Inflammatory macrophage treated with lipopolysaccharide for 1 hour (primary cell): ENCODE measurements at places on chromosomes 2 and 18.

DNA sequence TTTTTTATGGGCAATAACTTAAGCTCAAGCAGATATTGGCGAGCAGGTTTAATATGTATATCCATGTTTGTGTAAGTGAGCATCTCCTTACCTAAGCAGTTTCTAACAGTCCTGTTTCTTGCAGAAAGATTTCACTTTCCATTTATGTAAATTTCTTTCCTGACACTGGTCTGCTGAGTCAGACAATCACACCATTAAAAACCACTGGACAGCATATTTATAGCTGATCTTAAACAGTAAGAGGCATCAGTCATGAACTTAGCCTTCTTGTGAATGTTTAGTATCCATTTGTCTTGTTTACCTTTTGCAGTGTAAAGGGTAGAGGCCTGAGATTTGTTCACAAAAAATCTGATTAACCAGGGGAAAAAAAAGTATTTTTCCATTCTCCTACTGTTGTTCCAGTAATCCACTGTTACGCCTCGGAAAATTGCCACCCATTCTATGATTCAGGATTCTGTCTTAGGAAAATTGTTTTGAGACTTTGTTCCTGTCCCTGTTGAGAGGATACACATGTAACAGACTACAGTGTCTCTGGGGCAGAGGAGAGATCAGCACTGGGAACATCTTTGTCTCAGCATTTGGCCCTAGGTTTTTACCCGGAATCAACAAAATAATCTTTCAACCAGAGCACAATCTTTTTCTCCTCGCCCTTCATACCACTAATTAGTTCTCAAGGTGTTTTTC lies 521.0 kb upstream of the NRP2 start:
- no peak for DNase-seq

- no peak for DNase-seq
Measured at GRCh38 chr2:128451084-128452023, 132.7 kb upstream of the HS6ST1 start.

DNA sequence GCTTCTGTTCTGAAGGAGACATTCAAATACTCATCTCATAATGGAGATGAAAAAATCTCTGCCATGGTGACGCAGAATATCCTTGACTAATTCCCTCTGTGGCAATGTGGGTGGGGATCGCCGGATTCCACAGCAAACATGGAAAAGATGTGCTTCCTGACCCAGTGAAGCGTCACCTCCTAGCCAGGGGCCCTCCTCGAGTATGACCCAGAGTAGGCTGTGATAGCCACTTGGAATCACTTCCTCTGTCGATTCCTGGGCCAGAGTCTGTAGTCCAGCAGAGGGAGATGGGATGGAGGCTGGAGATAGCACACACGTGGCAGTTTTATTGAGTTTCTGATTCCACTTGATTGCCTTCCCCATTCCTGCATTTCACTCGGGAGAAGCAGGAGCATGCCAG lies 36.8 kb downstream of the DRC1 start:
- DNase-seq: no peak

DNA sequence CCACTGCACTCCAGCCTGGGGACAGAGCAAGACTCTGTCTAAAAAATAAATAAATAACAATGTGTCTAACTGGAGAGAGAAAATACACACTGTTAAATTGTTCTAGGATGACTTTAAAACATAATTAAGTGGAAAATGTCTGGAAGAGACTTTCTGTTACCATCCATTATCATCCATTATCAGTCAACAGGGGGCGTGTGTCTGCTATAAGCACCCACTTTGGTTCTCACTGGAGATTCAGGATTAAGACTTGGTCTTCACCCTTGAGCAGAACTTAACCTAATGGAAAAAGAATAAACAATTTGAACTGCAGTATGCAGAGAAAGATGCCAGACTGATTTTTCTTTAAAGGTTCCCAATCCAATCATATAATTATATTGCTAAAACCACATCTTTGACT lies 999.8 kb upstream of the GYPC start:
- DNase-seq: no peak

DNA sequence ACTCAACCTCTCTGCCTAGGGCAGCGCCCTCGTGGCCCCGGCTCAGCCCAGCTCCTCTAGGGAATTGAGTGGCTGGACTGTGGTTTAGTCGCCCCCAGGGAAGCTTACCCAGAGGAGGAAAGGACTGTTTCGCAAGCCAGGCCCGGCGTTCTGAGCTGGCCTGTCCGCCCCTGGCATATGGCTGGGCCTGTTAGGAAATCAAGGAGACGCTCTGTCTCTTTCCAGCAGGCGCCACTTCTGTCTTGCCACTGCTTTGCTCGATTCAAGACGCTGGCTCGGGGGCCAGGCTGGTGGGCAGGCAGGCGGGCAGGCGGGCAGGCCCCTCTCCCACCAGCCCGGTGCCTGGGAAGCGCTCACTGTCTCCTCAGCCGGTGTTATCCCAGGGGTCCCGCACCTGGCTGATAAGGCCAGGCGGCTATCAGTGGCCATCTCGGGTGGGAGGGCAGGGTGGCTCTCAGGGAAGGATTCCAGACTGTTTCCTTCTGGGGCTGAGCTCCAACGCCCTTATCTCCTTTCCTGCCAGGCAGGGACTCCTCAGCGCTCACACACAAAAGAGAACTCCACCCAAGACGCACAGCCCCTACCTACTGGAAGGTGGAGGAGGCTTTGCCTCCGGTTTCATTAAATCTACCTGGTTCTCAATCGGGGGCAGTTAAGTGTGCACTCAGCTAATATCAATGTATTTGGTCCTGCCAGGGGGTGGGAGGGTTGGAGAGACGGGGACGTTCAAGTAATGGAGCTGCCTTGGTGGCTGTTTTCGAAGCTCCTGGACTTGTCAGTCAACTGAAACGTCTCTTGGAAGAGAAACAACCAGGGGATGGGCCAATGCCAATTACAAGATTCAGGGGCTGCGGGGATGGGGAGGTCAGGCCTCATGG lies 109.1 kb downstream of the SMAD7 start:
- DNase-seq: peak; percentile 92

- no peak for DNase-seq
Measured at GRCh38 chr2:170394641-170395387, 216.9 kb downstream of the MYO3B start.

DNA sequence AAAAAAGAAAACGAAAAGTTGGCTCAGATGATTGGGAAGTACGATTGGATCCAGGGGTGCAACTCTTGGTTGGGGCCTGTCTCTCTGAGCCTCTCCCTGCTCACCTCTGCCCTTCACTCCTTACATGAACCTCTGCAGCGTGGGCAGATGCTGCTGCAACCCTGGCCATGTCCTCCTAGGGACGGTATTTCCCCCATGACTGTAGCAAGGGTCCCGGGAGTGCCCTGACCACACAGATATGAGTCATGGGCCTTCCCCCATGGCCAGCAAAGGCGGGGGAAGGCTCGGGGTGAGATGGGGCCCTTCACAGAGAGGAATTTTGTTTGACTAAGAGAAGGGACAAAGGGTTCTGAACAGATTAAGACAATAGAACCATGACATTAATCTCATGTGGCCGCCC lies 129.0 kb downstream of the NCK2 start:
- DNase-seq: peak; percentile 91

- DNase-seq: no peak
Measured at GRCh38 chr2:188050726-188051125, 240.9 kb upstream of the GULP1 start.
